Lung (tissue), 17 donors: ENCODE measurements at places on chromosomes 11 and 22. TPM values are rescaled to one million over a fixed set of nuclear protein-coding genes. Genes with fewer than 3 reads are reported as not detected.

DNA sequence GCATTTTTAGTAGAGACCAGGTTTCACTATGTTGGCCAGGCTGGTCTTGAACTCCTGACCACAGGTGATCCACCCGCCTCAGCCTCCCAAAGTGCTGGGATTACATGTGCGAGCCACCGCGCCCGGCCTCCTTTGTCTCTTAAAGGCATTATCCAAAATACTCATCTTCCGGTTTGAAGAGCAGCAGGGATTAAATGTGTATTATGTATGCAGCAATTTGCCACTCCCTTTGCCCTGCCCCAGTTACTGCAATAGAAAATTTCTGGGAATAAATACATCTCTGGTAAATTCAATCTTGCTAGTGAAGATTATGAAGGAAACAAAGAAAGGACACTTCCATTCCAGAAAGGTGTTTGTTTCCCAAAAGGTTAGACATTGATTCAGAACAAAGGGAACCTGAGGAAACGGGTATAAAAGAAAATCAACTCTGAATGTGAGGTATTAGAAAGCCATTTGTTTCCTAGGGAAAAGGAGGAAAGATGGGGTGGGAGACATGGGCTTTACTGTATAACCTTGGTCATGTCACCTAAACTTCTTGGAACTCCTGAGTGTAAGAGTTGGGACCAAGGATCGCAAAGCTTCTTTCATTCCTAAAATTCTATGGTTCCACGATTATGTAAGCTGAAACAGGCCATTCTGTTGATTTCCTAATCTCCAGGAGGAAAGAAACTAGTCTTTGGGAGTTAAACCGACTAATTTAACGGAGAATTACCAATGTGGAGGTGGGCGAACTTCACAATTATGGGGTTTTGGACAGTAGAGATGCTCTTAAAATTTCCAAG lies 959 bp upstream of the HIPK3 start:
- DNase-seq: no peak

GRCh38 chr11:69186316-69187260 lies 30.9 kb downstream of the SMIM38 start:
- DNase-seq: no peak

DNA sequence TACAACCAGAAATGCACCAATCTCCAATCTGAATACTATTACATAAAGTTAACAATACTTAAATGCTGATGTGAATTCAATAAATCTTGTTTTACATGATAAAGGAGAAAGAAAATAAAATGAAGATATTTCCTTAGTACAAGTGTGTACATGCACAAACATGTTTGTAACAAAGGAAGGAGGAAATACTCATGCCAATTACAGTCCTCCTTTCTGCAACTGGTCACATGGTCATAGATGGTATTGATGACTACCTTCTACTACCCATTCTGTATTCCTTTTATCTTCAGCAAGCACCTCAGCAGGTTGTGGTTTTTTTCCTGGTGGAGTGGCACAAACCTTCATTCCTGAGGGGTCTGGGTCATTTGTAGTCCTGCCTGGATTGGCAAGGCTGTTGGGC lies 214.2 kb upstream of the GUCY1A2 start:
- DNase-seq: no peak

The SF3A1 gene
- polyA plus RNA-seq: 37.4 TPM

The OR10D3 gene
- polyA plus RNA-seq: not detected

DNA sequence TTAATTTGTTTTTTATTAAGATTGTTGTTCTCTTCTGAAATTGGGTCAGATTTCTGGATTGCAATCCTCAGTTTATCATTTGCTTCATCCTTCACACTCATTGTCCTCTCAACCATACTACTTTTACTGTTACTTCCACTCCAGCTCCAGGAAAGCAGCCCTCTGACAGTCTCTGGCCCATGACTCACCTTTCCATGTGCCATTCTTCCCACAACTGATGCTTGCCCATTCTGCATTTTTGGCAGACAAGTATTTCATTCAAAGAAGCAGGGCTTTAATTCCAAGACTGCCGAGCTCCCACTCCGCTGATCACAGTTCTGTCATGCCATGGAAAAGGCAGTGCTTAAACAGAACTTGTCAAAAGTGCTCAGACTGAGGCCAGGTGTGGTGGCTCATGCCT lies 139.2 kb downstream of the WNT11 start:
- DNase-seq: no peak

The PTPMT1 gene
- polyA plus RNA-seq: 91.6 TPM

The RASGRP2 gene
- 22.2 TPM for polyA plus RNA-seq

- no peak for DNase-seq
Observed at GRCh38 chr22:28074526-28074925, 155.5 kb upstream of the PITPNB start.

The OR8D1 gene
- polyA plus RNA-seq: not detected

DNA sequence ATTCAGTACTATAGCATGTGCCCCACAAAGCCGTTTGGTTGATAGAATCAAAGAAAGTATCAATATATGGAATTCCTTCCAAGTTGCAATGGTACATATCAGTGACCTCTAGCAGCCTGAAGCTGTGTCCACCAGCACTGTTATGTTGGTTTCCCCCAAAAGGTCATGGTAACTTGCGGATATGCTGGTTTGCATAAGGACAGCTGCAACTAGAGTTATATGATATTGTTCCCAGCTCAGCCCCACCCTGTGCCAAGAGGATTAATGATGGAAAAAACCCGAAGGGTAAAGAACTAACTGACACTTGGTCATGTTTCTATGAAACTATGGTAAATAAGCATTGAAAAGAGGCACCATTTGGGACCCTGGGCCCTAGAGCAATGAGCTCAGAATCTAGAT lies 93.5 kb downstream of the PDHX start:
- no peak for DNase-seq

GRCh38 chr11:109739379-109739778 lies 317.4 kb downstream of the C11orf87 start:
- no peak for DNase-seq

- no peak for DNase-seq
Observed at GRCh38 chr22:45185718-45186514, 22.2 kb downstream of the NUP50 start.

The MAPK8IP2 gene
- 1.1 TPM for polyA plus RNA-seq

- peak; percentile 56 for DNase-seq
Observed at GRCh38 chr11:14973621-14974514, 1.7 kb upstream of the CALCA start.
